ENCODE measurements at places on chromosomes 11 and 22. TPM values are rescaled to one million over a fixed set of nuclear protein-coding genes. Genes with fewer than 3 reads are reported as not detected.

ALKBH3 gene
- total RNA-seq = 25.5 TPM

OR51E2 gene
- total RNA-seq = 0.97 TPM

NLRP6 gene
- total RNA-seq = not detected

ENTHD1 gene
- not detected for total RNA-seq

POTEH gene
- total RNA-seq = not detected

TCN1 gene
- not detected for total RNA-seq
